Activated B cell treated with CpG ODN at 0.5 μM for 24 hours (primary cell): ENCODE measurements at places on chromosomes 5 and 9. TPM values are rescaled to one million over a fixed set of nuclear protein-coding genes. Genes with fewer than 3 reads are reported as not detected.

The SSNA1 gene
- total RNA-seq = 71.9 and 76.8 TPM in 2 replicates

- no peak for DNase-seq
Measured at GRCh38 chr5:502325-503079, 21.7 kb downstream of the SLC9A3 start.

DNA sequence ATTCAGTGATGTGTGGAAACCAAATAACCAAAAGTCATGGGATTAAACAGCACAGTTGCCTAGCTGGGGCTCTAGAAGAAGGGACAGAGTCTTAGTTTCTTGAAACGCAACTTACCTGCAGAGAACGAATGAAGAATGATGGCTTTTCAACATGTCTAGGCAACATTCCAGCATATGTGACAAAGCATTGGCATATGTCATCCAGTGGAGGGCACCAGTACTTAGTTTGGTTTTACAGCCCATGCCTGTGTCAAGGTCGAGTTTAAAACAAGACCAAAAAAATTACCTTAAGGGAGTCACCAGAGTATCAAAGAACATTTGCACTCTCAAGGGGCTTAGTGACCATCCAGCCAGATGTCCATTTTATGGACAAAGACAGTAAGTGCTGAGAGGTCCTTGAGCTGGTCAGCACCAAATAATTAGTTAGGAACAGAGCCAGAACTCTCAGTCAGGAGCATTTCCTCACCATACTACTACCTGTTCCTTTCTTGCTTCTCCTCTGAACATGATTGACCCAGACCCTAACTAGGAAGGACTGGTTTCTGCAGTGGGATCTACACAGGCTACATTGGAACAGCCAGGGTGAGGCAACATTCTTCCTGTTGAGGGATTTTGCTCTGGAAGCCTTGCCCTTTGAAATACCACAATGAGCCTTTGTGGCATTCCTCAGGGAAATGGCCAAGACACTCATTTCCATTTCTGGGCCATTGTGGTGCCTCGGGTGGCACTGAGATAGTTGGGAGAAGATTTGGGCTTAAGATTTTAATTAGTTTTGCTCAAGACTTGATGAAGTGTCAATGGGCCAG, 75.4 kb upstream of the ANKH start:
- DNase-seq = no peak

GRCh38 chr5:106418196-106418595, 1252.5 kb downstream of the EFNA5 start:
- DNase-seq = no peak

The WNK2 gene
- total RNA-seq = 0.24 TPM in 1 of 2 replicates, not detected in the other

DNA sequence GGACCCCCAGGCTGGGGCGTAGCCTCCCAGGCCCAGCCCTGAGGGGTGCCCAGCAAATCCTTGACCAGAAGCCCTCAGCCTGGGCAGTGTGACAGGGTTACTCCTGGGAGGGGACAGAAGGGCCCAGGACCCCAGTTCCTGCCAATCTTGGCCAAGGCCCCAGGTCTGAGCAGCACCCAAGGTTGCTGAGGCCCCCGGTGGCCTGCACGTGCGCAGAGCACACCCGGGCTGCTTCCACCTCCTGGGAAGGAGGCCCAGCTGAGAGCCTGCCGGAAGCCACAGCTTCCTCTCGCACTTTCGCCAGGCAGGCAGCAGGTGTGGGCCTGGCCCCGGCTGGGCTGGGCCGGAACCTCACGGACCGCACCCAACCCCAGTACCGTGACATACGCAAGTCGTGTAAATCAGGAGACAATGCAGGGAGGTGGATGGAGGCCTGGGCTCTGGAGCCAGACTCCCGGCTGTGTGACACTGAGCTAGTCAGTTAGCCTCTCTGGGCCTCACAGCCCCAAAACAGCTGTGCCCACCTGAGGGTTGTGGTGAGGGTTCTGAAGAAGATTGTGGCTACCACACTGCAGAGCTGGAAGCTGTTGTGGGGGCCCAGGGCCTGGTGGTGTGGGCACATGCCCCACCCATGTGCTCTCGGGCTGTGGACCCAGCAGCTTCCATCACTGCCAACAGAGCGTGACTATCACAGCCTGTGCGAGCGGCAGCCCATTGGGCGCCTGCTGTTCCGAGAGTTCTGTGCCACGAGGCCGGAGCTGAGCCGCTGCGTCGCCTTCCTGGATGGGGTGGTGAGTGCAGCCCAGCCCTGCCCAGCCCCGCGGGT, 5.1 kb downstream of the GRK6 start:
- DNase-seq = peak; percentile 73

DNA sequence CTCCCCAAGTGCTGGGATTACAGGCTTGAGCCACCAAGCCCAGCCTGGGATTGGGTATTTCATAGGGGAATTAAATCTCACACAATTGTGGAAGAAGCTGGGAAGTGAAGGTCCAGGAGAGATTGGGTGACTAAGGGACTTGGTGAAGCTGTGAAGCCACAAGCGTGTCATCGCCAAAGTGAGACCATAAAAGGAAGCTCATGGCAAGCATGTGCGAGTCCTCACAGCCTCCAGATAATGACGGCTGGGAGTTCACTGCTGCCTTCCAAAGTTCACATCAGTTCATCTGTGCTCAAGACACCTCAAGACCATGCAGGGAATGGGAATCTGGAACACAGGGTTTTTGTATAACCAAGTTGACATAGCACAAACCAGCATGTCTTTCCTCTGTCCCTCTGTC, 210.6 kb downstream of the MARCHF11 start:
- DNase-seq = no peak
